ENCODE measurements at places on chromosomes 3 and 15.

DNA sequence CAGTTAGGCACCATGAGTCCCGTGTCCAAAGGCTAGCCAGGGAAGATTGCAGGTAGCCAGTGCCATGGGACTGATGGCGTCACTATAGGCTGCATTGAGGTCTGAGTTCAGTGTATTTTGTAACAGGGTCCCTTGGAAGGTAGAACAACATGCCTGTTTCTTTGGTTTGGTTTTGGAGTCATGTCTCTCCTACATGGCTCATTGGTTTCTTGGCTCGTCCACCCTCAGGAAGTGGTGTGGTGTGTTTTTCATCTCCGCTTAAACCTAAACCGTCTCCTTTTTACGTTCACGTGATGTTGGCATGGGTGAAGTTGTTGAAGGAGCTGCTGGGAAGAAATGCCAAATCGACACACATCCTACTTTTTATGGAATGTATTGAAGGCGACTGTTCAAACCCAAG, 71.6 kb downstream of the FLNB start:
- DNase-seq = no peak

- no peak for DNase-seq
Observed at GRCh38 chr3:78804251-78805037, 963.4 kb downstream of the ROBO1 start.

DNA sequence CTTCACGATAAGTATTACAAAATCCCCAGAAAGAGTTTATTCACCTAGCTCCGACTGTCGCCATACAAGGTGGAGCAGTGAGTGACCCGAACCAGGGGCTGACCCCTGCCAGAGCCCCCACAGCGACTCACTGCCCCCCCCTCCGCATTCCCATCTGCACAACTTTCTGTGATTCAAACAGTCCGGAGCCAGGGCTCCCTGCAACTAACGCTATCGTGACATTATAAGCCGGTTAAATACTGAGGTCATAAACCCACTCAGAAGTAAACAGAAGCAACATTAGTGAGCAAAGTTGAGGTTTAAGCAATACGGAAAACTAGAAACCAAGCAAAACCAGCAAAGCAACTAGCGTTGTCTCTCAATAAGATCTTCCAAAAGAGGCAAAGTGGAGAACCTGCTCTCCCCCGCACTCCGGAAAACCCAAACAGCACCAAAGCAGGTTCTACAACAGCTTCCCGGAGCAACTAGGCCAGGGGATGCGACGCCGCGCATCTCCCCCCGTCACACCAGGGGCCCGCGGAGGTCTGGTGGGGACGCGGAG, 642 bp downstream of the SCAP start:
- DNase-seq = no peak

DNA sequence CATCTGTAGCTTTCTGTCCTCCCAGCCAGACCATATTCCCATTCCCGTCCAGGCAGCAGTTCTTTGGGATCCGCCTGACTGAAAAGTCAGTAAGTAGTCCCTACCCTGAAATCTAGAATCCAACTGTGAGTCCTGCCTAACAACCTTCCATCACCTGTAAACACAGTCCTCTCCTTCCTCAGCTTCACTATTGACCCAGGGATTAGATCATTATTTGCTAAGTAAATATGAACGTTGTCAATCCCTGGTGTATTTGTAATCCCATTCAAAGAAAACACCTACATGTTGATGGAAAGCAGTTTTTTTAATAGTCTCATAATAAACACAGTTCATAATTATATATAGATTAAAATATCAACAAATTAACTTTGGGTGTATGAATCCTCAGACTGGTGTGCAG, 732 bp downstream of the SAXO2 start:
- DNase-seq = no peak

- no peak for DNase-seq
Observed at GRCh38 chr3:190886945-190887344, 24.5 kb upstream of the GMNC start.

DNA sequence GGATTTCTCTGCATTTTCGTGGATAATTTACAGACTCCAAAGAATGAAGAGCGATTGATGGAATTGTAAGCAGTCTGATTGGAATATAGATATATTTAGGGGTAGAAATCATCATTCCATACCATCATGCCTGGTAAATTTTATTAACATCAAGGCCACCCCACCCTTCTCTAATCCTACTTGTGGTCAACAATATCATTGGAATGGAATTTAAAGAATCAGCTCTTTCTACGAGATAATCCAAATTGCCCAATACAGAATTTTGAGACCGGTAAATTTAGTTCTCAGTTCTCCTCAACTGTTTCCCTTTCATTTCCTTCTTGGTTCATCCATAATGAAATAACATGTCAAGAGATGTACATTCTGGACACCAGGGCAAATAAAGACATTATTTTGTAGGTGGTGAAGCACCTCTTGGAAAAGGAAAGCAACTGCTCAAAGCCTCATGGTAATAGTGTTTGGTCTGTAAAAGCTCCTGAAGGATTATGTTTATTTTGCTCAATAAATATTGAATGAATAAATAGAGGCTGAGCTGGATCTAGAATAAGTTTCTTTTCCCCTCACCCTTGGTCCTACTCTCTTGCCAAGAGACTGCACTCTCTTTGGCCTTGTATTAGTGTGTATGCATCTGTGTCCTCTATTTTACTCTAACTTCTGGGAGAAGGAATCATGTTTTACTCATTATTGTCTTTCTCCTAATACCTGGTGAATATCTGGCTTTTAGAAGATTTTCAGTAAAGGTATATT, 133.7 kb upstream of the BCL6 start:
- peak; percentile 29 for DNase-seq

GRCh38 chr3:103672346-103672745, 1237.5 kb downstream of the ZPLD1 start:
- DNase-seq = no peak

DNA sequence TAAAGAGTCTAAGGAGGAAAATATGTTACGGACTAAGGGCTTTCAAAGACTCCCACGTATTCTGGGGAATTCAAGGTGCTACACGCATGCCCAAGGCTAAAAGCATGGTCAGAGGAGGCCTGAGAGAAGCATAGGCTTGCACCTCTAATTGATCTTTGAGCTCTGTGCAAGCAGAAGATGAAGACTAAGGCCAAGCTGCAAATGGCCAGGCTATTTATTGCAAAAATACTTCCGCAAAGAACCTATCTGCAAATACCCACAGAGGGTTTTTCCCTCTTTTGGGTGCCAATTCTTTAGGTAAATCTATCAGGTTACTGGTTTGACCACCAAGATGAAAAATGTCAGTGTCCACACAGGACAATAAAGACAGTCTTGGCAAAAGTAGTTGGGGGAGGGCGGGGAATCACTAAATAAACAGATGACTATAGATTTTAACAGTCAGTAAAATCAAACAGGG, 119.5 kb downstream of the STAG1 start:
- no peak for DNase-seq

GRCh38 chr3:165503825-165504224, 307.6 kb upstream of the SLITRK3 start:
- DNase-seq = no peak

DNA sequence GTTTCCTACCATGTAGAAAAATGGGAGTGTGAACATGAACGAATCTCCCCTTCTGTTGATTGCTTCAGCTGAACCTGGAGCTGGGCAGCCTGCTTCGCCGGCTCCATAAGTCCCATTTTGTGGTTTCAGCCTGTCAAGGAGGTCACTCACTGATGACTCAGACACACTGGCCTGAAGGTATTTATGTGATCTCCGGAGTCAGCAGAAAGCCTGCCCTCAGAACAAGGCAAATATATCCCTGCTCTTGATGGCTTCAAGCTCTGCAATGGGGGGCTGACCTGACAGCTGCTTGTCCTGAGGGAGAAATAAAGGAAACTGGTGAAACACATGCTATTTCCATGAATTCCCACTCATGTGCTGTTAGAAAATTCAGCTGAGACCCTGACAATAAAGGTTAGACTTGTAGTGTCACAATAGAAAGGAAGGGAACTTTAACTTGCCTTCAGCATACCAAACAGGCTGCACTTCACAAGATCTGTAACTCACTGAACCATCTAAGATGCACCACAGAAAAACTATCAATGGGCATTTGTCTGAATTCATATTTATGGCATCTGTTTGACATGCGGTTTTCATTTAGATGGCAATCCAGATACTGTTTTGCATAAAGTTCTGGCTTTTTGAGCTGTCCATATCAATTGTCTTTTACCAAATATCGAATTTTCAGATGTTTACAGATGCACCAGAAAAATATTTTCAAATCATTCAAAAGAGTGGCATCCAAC, 282.0 kb upstream of the VEPH1 start:
- DNase-seq = peak; percentile 55
